ENCODE measurements at places on chromosomes 1 and 21.

- no peak for DNase-seq
These were observed 63.7 kb upstream of the EPS8L3 start for GRCh38 chr1:109827466-109827865.

DNA sequence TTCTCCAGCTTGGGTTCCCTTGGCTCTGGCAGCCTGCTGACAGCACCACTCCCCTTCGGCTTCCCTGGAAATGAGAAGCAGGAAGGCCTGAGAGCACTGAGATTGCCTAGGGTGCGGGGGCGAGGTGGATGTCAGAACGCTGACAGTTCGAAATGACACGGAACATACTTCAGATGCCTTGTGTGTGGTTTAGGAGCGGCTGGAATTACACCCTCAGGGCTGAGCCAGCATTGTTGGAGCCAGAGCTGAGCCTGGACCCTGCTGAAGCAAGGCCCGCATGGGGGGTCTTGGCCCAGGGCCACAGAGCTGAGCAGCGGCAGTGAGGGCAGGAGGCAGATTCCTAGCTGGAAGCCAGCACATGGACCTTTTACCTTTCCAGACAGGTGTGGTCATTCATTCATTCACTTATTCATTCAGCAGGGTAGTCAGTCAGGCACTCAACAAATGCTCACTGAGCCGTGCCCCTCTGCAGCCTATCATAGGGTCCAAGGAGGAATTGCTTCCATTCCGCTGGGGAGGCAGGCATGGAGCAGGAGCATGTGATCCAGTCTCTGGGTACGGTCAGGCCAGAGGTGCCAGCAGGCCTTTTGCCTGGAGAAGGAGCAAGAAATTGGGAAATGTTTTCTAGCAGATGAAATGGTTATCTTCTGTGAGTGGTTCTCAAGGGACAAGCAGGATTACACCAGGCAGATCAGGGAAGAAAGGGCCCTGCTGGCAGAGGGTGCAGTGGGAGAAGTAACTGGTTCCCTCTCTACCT lies 6.6 kb upstream of the FOXE3 start:
- DNase-seq: no peak

DNA sequence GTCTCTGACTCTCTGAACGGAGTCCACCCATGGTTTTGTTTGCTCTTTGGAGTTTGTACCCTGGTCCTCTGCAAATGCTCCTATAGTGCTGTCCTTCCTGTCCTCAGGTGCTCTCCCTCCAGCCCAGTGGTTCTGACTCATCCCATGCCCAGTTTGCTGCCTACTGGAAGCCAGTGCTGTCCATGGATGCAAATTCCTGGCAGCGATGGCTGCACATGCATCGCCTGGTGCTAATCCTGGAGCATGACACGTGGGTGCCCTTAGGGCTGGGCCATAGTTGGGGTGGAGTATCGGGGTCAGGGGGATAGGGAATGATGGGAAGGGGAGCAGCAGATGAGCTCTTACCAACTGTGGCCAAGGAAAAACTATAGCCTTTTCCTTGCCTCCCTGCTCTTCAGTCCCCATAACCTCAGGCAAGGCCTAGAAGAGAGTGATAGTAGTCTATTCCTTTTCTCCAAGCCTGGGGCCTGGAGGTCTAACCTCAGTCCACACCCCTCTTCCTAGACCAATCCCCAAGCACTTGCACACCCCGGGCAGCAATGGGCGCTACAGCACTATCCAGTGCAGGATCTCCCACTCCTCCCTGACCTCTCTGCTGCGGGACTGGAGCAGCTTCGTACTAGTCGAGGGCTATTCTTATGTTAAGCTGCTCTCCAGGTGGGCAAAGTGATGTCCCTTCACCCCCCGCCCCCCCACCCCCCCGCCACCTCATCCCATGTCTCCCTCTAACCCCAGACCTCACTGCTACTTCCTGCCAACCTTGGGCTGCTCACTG lies 31.6 kb downstream of the HYI start:
- DNase-seq: no peak

- peak; percentile 97 for DNase-seq
These were observed 1.9 kb downstream of the TAGLN2 start for GRCh38 chr1:159923203-159924024.

DNA sequence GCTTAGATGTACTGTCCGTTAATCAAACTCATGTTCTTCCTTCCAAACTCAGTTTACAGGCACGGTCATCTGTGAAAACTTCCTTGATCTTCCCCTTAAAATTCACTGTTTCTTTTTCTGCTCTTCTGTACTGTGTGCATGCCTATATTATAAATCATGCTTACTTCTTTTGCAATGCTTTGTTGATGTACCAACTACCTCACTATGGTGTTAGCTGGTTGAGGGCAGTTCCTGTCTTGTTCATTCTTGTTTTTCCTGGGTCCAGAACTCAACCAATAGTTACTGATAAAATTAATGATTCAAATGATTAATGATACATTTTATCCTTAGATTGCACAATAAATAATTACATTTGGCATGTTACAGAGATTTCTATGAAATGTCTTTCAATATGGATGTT lies 163.8 kb downstream of the CHRM3 start:
- no peak for DNase-seq

DNA sequence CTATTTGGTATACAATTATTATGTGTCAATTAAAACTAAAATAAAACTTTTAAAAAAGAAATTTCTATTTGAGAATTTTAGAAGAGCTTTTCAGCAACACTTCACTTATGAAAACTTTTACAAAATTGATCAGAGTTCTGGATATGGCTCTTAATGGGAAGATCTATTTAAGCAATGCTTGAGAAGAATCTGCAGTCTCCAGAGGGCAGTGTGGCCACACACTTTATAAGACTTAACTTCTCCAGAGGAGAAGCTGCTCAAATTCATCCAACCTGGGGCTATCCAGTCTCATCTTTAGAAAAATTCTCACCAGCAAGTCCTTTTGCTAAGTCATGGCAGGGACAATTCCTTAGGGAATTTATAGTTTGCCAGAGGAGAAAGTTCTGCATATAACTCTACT lies 25.2 kb upstream of the AGO1 start:
- DNase-seq: no peak

GRCh38 chr1:40803902-40804301 lies 20.3 kb downstream of the KCNQ4 start:
- DNase-seq: no peak

- DNase-seq: no peak
These were observed at the start of gene SYNC for GRCh38 chr1:32702599-32703478. SYNC (minus strand) TSS chr1:32702770; CDS start chr1:32702660, 110 bp downstream.

GRCh38 chr1:214236477-214236876 lies 44.5 kb upstream of the SMYD2 start:
- DNase-seq: no peak

GRCh38 chr1:51445351-51446090 lies 73.5 kb downstream of the EPS15 start:
- DNase-seq: no peak

GRCh38 chr1:15954316-15954715 lies 21.6 kb downstream of the ZBTB17 start:
- no peak for DNase-seq

DNA sequence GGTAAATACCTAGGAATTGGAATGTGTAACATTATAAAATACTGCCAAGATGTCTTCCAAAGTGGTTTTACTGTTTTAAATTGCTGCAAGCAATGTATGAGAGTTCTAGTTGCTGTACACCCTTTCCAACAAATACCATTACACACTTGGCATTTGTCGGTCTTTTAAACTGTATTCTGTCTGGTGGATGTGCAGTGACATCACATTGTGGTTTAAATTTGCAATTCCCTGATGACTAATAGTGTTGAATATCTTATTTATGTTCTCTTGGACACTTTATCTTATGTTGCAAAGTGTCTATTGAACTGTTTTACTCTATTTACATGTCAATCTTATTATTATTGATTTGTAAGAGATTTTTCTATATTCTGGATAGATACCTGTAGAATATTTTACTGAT lies 561.2 kb upstream of the B3GALT2 start:
- DNase-seq: no peak

DNA sequence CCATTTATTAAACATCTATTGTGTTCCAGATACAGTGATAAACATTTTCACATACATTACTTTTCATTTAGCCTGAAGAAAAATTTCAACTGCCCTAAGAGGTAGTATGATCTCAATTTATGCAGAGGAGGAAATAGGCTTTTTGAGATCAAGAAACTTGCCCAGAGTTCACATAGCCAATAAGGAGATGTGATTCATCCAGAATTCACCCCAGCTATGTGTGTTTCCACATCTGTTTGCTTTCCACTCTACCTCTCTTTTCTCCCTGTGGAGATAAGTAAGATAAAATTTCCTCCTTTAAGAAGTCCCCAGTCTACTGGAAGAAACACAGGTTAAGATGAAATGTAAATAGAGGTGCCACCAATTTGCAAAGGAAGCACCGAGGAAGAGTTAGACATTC lies 199.7 kb upstream of the C8B start:
- no peak for DNase-seq

GRCh38 chr1:230747127-230747730 lies at the start of gene CAPN9:
CAPN9 (plus strand) TSS chr1:230747388; CDS start chr1:230747497, 109 bp downstream.
- no peak for DNase-seq

DNA sequence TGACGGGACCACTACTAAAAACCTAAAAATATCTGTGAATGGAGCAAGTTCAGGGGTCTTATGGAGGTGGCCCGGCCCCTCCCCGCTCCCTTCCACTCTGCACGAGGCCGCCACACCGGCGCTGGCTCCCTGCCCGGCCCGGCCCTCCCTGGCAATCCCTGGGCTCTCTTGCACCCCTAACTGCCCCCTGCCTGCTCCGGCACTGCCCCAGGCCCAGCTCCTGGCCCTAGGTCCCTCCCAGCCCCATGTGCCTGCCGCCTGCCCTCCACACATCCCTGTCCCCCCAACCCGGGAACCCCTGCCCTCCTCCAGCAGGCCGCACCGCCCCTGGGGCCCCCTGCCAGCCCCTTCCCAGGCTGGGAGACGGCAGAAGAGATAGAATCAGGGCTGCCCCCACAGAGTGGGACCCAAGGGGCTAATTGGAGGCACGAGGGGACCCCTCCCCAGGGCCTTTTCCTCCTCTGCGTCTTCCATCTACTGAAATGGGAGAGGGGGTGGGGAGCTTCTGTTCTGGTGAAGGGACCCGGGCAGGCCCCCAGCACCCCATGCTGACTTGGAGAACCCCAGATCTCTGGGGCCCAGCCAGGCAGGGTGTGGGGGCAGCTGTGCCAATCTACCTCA lies 9.3 kb upstream of the CTRC start:
- DNase-seq: no peak

GRCh38 chr1:33866281-33866680 lies 2.4 kb downstream of the HMGB4 start:
- no peak for DNase-seq

DNA sequence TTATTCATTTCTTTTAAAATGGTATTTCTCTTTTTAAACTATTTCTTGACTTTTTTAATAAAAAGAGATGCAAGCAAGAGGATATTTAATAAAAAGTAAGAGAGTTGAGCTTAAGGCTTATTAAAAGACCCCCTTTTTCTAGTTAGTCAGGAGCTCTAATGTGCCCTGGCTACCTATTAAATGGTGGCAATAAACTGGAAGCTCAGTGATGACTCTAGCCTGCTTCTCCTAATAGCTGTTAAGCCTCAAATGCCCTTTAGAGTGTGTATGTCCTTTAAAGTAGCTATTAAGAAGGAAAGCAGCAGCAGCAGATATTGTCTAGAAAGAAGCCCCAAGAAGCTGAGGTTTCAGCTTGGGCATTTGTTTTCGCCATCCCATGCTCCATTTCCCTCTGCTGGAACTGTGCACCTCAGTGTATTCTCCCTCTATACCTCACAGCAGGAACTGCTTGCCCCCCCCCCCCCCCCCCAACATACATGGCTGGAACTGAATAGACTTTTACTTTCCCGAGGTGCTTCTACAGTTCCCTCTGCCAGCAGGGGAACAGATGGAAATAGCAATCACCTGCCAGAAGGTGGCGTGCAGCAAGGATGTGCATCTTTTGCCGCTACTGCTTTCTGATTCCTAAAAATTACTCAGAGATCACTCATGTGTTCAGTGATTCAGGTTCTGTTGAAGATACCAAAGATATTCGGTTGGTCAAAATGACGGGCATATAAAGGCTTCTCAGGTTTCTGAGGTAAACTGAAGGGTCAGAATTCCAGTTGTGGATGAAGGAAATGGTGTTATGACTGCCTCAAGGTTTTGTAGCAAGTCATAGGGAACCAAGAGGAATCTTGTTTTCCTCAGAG lies 2.5 kb downstream of the RGS4 start:
- DNase-seq: peak; percentile 28

- DNase-seq: no peak
These were observed 8.0 kb downstream of the OSBPL9 start for GRCh38 chr1:51624855-51625254.

GRCh38 chr1:157574836-157575235 lies 22.5 kb upstream of the FCRL5 start:
- no peak for DNase-seq

GRCh38 chr1:15220825-15221431 lies 26.1 kb upstream of the FHAD1 start:
- DNase-seq: no peak

DNA sequence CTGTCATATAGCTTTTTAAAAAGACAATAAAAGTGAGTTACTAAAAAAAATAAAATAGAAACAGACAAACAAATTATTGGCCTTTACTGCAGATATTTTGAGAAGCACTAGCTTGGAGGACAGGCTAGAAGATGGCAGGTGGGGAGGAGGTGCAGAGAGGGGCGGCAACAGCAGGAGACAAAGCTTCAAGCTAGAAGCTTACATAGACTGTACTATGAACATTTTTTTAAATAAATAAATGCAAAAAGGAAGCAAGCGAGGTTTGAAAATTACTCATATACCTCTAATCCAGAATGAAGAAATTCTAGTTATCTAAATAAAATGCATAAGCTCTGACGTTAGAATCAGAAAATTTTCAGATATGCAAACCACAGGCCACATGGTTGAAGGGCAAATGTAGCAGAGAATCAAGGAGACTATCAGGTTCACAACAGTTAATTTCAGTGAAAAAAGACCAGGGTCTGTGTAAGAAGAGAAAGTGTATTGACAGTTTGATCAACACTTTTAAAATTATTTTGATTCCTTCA lies 54.9 kb downstream of the NRIP1 start:
- no peak for DNase-seq
